ENCODE measurements at places on chromosomes 3 and 15.
A peak's percentile ranks its signal among the peaks of the same experiment; 100 is the strongest.

DNA sequence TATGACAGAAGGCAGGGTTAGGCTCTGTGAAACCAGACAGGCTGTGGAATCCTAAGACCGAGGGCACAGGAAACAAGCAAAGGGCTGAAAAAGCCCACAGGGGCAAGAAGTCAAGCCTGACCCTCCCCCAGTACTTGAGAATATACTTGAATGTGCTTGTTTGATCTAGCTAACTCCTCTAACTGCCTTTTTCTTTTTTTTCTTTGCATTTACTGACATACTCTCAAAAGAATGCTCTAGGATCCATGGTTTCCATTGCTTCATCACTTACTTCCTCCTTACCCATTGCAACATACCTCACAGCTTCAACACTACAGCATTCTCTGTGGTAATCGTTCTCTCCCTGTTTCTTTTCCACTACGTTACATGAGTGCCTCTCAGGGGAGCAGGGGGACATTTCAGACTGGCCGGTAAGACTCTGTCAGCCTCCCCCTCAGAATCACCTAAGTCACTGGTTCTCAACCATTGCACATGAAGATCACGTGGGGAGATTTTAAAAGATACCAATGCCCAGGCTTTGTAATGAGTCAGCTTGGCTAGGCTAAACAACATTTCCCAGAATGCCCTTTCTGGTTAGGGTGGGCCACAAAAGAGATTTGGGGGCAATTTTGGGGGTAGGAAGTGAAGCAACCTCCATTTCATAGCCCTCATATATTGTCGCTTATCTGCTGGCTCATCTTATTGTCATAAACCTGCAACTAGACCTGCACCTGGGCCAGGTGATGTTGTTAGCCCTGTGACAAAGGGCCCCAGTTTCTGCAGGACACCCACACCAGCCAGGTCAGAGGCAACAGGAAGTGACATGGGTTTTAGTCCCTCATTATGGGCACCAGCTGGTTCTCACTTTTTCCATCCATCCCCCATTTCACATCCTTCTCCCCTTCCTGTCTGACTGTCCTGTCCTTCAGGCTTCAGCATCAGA, 24.6 kb upstream of the RSL24D1 start:
- peak; percentile 68 for DNase-seq

- DNase-seq: no peak
Measured at GRCh38 chr3:141250342-141250741, 18.7 kb downstream of the PXYLP1 start.

DNA sequence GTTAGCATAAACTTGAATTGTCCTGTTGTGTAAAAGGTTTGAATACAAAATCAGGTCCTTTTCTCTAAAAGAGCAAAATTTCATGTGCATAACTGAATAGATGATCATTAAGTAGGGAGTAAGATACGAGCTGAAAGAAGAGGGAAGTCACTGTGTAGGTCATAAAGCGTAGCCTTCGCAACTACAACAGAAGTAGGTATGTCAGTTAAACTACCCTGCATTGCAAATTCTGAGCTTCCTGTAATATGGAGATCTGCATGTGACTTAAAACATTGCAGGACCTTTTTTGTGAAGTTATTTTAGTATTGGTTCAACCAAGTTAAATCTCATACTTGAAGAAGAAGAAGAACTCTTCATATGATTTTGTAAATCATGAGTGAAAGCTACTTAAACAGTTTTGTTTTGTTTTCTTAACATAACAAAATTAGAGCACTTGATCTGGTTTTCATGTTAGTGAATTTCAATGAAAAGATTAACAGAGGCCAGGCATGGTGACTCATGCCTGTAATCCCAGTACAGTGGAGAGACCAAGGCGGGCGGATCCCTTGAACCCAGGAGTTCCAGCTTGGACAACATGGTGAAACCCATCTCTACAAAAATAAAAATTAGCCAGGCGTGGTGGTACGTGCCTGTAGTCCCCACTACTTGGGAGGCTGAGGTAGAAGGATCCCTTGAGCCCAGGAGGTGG, 26.4 kb downstream of the ARMC8 start:
- DNase-seq: no peak

GRCh38 chr3:53613125-53613524, 118.7 kb downstream of the CACNA1D start:
- DNase-seq: no peak

GRCh38 chr15:33161209-33161608, 33.3 kb downstream of the FMN1 start:
- DNase-seq: no peak

DNA sequence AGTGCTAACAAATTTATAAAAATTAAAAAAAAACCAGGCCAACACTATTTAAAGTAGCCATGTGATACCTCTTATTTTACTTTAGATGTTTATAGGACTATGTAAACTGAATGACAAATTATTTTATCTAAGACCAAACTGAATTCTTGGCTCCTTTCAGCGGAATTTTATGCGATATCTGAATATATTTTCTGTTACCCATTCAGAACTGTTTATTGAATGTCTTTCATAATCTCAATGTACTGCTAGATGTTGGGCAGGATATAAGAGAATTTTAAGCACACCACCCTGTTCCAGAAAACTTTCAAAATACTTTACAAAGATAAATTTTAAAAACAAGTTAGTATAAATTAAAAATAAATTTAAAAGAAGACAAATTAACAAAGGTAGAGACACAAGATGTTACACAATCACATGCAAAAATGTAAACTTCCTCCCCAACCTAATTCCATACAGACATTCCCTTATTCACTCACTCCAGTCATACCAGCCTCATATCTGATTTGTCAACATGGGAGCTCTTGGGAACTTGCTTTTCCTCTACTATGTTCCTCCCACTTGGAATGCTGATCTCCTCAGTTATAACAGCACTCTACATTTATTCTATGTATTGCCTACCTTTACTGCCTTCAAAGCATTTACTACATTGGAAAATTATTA, 154.6 kb upstream of the MBNL1 start:
- no peak for DNase-seq

DNA sequence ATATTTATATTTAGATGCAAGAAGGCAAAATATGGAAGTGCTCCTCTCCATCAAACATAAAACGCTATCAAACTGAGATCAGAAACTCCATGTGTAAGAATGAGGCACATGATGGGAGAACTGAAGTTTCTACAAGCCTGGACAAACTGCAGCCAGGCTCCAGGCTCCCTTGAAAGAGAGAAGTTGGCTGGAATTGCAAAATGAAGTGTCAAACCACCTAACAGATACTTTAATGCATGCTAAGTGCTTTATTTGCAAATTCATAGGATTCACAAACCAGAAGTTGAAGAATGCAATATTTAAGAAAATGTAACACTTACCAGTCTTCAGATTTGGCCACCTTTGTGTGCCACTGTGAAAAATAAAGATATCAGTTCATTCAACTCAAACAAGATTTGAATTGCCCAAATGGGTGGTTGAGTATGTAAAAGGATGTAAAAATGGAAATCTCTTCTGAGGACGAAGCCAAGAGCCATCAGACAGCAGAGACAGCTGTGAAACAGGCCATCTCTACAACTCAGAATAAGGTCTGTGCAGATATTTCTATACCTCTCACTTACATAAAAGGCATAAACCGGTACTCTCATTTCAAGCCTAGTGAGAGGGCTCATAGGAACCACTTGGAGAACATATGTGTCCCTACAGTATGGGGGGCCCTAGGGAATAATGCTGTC, 87.0 kb downstream of the DPPA2 start:
- DNase-seq: no peak

- DNase-seq: peak; percentile 54
Measured at GRCh38 chr3:123773681-123774431, 110.3 kb downstream of the MYLK start.

DNA sequence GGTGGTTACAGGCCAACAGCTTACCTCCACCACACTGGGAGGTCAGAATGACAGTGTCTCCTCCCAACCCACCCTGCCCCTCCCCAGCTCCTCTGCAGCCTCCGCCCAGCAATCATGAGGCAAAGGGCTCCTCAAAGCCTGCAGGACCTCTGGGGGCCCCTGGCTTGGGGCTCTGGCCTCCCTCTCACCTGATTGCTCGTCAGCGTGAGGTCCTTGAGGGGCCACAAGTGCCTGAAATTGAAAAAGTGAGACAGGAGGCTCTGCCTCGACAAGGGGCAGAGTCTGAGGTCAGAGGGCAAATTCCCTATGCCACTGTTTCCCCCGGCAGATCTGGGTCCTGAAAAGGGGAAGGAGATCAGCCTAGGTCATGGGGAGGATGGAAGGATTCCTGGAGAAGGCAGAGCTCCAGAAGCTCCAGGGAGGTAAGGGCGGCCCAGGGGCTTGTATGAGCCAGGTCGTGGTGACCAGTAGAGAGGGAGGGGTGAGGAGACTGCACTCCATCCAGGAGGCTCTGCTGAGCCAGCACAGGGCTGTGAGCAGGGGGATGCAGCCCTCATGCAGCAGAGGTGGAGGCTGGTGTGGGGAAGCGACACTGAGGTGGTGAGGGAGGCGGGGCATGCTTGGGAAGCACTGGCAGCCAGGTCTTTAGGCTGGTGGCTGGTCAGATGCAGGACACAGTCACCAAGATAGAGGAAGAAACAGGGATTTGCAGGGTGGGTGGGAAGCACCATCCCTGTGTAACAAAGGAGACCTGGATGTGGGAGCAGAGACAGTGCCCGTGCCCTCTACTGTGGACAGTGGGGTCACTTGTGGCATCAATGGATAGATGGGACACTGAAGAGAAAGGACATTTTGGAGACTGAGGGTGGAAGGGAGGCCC, 20.1 kb downstream of the ALS2CL start:
- no peak for DNase-seq

GRCh38 chr3:47042231-47042791, 62.8 kb downstream of the NBEAL2 start:
- no peak for DNase-seq

GRCh38 chr3:31946484-31947081, 34.5 kb downstream of the OSBPL10 start:
- DNase-seq: no peak

DNA sequence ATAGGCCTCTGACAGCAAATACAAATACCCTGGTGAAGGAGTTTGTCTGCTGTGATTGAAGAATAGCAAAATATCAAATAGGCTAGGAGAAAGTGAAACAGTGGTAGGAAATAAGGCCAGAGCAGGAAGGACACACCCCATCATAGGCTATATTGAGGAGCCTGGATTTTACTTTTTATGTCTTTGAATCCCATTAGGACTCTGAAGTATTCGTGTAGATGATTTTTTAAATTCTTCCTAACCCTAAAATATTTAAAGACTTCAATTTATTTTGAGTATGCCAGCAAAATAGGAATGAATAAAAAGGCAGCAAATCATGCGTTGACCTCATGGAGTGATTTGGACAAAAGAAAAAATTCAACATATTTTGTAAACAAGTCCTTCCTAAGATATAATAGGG, 562.8 kb downstream of the NAALADL2 start:
- no peak for DNase-seq

DNA sequence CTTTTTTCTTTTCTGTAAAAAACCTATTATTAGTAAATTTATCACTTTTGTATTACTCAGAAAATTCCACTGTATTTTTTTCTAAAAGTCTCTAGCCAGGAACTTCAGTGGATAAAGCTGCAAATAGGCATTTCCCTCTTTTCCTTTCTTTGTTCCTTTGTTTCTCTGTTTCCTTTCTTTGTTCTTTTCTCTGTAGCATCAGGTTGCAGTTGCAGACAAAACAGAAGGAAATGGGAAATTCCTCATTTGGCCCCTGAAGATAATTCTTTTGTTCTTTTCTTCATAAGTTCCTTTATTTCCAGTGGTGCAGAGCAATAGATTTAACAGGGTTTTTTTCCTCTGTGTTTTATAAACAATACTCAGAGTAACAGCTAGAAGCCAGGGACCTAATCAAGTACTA, 416.5 kb downstream of the TBL1XR1 start:
- DNase-seq: no peak

- no peak for DNase-seq
Measured at GRCh38 chr3:43505351-43505750, 116.5 kb downstream of the ANO10 start.

GRCh38 chr15:98715401-98715800, 67.1 kb downstream of the IGF1R start:
- no peak for DNase-seq

DNA sequence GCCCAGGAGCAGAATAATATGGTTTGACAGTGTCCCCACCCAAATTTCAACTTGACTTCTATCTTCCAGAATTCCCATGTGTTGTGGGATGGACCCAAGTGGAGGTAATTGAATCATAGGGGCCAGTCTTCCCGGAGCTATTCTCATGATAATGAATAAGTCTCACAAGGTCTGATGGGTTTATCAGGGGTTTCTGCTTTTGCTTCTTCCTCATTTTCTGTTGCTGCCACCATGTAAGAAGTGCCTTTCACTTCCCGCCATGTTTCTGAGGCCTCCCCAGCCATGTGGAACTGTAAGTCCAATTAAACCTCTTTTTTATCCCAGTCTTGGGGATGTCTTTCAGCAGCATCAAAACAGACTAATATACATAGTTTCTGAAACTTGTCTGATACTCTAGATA, 28.4 kb upstream of the ATP2C1 start:
- DNase-seq: no peak

DNA sequence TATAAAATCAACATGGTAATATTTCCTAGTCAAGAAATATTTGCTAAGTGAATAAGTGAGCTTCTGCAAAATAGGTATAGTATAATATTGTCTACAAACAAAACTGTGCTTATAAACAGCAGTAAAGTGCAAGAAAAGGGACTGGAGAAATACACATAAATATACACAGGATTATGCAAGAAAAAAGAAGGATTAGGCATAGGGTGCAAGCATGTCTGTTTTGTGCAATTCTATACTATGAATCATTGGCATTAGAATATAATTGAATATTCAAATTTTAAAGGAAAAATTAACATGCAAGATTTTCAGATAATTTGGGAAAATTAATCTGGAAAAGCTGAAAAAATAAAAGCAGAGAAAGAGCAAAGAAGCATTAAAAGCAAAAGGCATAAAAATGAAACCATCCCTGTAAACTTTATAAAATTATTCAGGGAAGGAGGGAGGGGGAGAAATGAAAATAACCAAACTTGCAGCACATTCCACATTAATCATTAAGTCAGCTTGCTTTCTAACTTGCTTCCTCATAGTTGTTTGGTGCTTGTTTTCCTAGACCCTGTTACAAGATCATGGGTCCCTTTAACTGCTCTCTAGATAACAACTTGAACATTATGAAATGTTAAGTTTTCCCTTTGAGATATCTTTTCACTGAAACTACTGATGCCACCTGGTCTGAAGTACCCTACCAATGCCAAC, 147.4 kb upstream of the STAC start:
- DNase-seq: no peak

GRCh38 chr15:56933410-56933809, 15.0 kb downstream of the TCF12 start:
- no peak for DNase-seq

- peak; percentile 85 for DNase-seq
Measured at GRCh38 chr3:14391033-14391432, 11.4 kb upstream of the SLC6A6 start.

GRCh38 chr3:42257007-42257406, 9.0 kb downstream of the CCK start:
- no peak for DNase-seq

All from AG08396 (cell line).